ENCODE measurements at places on chromosomes 11 and 22.

DNA sequence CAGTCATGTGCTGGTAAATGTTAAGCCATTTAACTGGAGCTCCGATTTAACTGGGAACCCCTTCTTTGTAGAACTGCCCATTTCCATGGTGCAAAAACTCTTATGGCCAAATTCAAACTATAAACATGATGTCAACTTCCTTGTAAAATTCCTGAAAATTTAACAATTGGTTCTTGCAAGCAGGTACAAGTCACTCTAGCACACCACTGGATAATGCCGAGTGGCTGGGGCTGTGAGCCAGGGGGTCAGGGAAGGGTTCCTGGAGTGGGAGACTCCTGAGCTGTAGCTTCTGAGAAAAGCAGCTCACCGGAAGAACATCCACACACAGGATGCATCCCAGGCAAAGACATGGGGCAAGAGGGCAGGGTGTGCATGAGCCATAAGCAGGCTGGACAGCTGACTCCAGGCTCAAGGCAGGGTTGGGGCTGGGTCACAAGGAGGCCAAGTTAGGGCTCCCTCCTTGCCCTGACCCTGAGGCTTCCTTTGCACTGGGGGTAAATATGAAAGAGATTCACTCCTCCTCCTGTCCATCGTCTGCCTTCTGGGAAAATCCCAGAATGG is 18.2 kb downstream of the P2RY2 start:
- DNase-seq, result no peak

- DNase-seq, result no peak
These were observed 273.2 kb downstream of the TENM4 start for GRCh38 chr11:79167510-79168188.

GRCh38 chr11:87405356-87405755 is 367.6 kb downstream of the TMEM135 start:
- no peak for DNase-seq

- no peak for DNase-seq
These were observed 15.7 kb upstream of the ANO5 start for GRCh38 chr11:22177186-22177585.

- DNase-seq, result no peak
These were observed 6.7 kb upstream of the AHNAK start for GRCh38 chr11:62553080-62553838.

DNA sequence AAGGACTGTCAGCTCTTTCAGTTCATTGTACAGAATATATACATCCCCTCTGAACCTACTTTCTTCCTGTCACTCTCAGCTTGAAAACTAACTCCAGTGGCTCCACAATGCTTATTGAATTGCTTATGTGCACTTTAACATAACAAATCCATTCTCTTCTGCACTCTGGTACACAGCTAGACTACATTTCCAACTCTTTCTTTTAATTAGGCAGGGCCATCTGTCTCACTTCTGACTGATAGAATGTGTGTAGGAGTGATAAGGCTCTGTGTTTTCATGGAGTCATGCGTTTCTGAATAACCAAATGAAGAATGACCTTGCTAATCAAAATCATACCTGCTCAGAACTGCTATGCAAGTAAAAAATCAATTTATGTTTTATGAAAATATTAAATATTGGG is 278.5 kb upstream of the CCDC179 start:
- DNase-seq, result no peak

Measured in NCI-H2029 treated with DMSO at 0.1 percent for 48 hours (cell line).